LoVo (cell line): ENCODE measurements at places on chromosomes 13 and 19.
A peak's percentile ranks its signal among the peaks of the same experiment; 100 is the strongest.

DNA sequence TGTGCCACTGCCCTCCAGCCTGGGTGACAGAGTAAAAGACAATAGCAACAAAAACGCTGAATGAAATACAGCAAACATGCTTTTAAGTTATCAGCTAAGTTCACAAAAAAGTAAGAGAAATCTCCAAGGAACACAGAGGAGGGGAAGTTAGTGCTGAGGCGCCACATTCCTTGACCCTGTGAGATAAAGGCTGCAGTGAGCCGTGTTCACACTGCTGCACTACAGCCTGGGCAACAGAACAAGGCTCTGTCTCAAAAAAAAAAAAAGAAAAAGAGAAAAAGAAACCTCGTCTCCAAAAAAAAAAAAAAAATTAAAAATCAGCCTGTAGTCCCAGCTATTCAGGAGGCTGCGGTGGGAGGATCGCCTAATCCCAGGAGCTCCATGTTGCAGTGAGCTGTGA, 16.3 kb upstream of the DOCK6 start:
- DNase-seq: no peak

DNA sequence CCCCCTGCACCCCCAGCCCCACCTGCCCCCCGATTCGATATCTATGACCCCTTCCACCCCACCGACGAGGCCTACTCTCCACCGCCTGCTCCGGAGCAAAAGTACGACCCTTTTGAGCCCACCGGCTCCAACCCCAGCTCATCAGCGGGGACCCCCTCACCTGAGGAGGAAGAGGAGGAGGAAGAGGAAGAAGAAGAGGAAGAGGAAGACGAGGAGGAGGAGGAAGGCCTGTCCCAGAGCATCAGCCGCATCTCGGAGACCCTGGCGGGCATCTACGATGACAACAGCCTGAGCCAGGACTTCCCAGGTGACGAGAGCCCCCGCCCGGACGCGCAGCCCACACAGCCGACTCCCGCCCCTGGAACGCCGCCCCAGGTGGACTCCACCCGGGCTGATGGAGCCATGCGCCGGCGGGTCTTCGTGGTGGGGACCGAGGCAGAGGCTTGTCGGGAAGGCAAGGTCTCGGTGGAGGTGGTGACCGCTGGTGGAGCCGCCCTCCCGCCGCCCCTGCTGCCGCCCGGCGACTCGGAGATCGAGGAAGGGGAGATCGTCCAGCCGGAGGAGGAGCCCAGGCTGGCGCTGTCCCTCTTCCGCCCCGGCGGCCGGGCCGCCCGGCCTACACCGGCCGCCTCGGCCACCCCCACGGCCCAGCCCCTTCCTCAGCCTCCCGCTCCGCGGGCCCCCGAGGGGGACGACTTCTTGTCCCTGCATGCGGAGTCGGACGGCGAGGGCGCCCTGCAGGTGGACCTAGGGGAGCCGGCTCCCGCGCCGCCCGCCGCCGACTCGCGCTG, 9.2 kb downstream of the SCAF1 start:
- no peak for DNase-seq

DNA sequence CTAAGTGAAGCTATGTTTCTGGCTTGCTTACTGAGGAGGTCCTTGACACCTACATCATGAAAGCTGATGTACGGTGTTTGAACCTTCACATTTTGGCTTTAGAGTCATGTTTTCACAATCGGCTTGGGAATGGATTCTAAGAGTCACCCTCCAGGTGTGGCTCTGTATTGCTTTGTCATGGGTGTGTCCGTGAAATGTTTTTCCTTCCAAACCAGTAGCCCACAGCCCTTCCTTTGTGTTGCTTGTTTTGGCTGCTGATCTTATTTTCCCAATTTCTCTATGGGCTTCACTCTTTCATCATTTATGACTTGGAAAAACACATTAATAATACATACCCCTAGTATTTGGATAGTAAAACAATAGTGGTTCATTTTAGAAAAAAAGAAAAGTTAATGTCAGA, 240.6 kb downstream of the GGACT start:
- DNase-seq: peak; percentile 45

- peak; percentile 95 for DNase-seq
Observed at GRCh38 chr19:45691516-45692186, at the start of gene SNRPD2. Gene SNRPD2 (minus strand): TSS chr19:45691953. CDS start chr19:45691888, 65 bp downstream.

- peak; percentile 96 for DNase-seq
Observed at GRCh38 chr19:19776206-19777008, 43.5 kb upstream of the ZNF14 start.

DNA sequence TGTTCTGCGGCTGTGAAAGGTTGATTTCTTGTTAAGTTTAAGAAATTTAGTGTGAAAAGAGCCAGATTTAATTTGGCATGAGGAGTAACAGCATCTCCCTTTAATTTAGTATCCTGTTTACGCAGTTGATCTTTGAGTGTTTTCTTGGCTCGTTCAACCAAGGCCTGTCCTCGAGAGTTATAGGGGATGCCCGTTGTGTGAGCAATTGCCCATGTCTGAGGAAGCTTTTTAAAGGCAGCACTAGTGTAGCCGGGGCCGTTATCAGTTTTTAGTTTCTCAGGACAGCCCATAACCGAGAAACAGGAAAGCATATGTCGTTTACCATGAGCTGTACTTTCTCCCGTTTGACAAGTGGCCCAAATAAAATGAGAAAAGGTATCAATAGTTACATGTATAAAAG, 47.5 kb upstream of the ZNF43 start:
- no peak for DNase-seq

DNA sequence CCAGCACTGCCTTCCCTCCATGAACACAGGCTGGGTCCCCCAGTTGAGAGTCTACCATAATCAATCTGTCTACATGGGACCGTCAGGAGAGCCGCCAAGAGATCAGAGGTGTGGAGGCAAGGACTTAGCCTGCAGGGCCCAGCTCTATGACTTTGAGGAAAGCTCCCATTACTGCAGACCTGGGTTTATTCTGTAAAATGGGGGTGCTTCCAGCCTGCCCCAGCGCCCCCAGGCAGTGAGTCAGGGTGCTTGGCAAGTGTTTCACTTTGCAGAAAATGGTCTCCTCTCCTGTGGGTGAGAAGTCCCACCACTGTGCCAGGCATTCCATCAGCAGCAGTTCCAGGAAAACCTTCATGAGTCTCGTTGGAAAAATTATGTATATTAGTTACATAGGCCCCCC, 75.5 kb upstream of the VSTM2B start:
- no peak for DNase-seq

- no peak for DNase-seq
Observed at GRCh38 chr13:109214393-109214792, 572.0 kb downstream of the IRS2 start.

DNA sequence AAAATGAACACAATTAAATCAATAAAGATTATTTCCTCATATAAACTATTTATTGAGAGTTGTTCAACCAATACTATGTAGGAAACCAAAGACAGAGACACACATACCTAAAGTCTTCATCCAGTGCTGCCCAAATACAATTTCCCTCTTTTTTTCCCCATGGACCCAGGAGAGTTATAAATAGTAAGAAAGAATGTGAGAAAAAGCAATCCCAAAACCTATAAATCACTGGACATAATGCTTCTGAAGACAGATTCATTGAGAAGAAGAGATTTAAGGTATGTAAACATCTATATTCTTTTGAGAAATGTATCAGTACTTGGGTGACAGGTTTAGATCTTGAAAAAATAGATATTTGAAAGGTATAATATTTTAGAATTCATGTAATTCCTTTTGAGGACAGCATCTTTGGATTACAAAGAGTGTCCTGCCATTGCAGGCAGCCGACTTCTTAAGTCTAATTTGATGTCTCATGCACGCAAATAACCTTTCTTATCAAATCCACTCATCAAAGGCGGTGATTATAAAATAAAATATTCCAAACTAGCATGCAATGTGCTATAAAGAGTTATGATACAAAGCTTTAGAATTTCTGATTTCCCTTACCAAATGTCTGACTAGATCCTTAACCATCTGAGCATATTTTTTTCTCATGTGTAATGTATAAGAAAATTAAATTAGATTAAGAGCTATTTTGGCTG, 739.4 kb downstream of the LIG4 start:
- no peak for DNase-seq
